ENCODE measurements at places on chromosomes 4 and X. TPM values are rescaled to one million over a fixed set of nuclear protein-coding genes. Genes with fewer than 3 reads are reported as not detected.
A peak's percentile ranks its signal among the peaks of the same experiment; 100 is the strongest.

DNA sequence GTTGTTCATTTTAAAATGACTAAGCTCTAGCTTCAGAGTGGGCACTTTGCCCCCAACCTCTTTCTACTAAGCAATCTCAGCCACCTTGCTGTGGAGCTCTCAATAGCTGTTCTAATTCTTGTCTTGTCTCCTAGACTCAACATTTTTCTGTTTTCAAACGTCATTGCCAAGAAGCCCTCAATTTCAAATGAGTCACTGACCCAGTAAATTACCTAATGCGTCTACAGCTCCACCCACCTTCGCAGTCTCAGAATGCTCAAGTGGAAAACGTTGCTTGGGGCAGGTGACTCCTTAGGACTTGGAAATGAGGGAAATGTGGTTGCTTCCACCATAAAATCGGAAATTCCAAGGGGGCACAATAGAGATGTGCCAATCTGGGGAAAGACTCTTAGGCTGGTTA, 59.0 kb downstream of the ING2 start:
- no peak for DNase-seq

DNA sequence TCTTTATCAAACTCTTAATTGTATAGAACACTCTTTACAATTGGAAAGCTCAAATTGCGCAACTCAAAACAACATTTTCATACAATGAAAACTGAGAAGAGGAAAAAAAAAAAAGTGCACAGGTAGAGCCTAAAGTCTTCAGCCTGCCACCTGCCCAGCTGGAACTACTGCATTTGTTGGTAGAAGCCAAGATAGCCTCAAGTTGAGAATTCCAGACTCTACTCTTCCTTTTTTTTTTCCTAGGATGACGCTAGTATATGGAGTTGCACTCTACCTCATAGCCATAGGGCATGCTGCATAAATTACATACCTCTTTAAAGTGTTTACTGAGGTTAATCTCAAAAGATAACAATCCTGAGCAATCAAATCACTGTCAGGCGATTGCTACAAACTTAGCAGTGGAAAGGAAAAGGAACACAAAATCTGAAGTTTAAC, 13.6 kb downstream of the ABCG2 start:
- no peak for DNase-seq

CCKAR gene
- not detected for total RNA-seq

TREX2 gene
- total RNA-seq: 0.65 TPM

DNA sequence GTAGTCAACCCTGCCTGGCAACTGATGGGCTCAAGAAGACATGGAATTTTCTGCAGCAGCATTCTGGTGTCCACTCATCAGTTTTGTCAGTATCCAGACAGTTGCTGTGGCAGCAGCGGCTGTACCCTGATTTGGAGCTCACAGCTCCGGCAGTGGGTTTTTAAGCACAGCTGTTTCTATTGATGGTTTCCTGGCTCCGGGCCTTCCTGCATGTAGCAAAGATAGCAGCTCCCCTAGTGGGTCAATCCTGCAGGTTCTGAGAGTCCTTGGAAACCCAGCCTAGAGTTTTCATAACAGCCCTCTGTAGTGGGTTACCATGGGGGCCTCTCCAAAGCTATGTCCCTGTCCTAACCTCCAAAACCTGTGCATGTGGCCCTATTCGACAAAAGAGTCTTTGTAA, 84.0 kb upstream of the ATP6AP2 start:
- DNase-seq: peak; percentile 87

LNX1 gene
- total RNA-seq: 4.0 TPM

- DNase-seq: peak; percentile 21
Measured at GRCh38 chrX:45198301-45198700, 2.4 kb downstream of the DIPK2B start.

- peak; percentile 21 for DNase-seq
Measured at GRCh38 chr4:30722359-30723200, 2.4 kb downstream of the PCDH7 start.

DNA sequence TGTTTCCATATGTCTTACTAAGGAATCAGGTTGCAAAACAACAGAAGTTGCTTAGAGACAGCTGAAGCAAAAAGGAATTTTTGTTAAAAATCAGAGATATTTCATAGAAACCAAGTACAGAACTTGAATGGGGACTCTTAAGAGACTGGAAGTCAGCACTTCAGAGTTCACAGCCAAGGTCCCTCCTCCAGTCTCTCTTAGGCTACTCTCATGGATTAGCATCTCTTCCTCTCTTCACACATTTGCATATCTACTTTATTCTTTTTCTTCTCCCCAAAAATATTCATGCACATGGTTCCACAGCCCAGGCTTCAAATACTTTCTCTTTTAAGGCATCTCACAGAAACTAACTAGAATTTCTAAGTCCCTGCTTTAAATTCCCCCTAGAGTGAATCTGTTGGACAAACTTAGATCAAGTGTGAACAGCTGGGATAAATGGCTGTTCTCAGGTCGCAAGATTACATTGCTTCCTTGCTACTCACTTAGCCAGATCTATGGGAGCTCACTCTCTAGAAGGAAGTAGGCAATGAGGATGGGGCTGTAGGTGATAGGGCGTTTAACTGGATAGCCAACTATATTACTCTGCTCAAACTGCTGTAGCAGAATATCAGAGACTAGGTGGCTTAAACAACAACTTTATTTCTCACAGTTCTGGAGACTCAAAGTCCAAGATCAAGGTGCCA, 73.7 kb upstream of the GALNT7 start:
- no peak for DNase-seq

NEXMIF gene
- total RNA-seq: 1.2 TPM

UPF3B gene
- 8.5 TPM for total RNA-seq

- no peak for DNase-seq
Measured at GRCh38 chrX:109440475-109440874, 41.4 kb downstream of the GUCY2F start.

SCML2 gene
- total RNA-seq: 6.0 TPM

Measured in lung (tissue), 17 donors.